ENCODE measurements at places on chromosomes 4 and X.
A peak's percentile ranks its signal among the peaks of the same experiment; 100 is the strongest.

DNA sequence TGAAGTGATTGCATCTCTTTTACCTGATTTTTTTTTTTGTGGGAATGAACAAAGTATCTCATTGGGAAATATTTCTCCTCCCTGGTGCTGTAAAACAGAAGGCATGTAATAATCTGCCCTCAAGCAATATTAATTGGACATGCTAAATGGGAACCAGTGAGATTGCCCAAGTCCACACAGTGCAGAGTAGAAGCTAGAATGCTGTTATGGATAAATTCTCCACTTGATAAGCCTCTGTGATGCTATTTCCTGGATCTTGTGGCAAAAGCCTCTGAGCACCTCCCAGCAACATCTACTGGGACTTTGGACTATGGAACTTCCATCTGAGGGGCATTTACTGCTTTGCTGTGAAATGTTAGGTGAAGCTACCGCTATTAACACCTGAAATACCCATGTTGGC lies 46.9 kb upstream of the YTHDC1 start:
- DNase-seq: no peak

- DNase-seq: no peak
Measured at GRCh38 chr4:82421796-82422560, 8.3 kb downstream of the HNRNPDL start.

DNA sequence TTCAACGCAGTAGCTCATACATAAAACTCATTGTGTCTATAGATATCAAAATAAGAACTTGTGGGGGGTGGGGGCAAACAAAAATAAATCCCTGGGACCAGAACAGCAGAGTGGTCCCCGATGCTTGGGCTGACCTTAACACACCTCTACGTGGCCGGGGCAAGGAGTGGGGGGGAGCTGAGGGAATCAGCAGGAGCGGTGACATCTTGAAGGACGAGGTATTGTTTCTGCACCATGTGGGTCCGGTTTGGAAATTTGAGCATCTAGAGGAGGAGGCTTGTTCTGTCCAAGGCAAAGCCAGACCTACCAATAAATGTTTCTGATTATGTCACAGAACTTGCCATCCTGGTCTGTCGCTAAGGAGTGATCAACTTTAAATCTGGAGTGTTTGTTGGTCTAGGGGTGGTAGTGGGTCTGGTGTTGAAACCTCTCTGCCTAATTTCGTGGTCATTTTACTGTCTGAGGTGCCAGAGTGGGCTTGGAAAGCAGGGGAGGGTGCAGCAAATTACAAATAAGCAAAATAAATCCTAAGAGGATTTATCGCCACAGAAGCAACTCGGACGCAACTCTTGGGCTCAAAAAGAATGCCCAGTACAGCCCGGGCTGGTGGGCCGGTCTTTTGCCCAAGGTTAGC lies 774 bp upstream of the RAPGEF2 start:
- DNase-seq: no peak

DNA sequence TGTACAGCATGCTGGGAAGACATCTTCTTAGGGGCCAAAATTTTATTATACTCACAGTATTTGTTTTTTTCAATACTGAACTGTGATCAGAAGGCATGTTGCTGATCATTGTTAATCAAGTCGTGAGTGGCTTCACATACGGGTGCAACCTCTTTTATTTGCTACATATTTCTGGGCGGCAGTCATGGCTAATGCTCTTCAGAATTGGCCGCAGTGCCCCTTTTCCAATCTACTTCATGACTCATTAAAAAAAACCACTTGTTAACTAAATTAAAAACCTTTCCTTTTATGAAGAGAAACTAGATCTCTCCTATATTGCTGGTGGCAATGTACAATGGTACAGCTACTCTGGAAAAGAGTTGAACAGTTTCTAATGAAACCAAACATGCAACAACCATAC lies 101.5 kb upstream of the C1GALT1C1 start:
- DNase-seq: no peak

- peak; percentile 30 for DNase-seq
Measured at GRCh38 chr4:158255727-158256324, 45.5 kb downstream of the TMEM144 start.

- peak; percentile 46 for DNase-seq
Measured at GRCh38 chrX:152915541-152916241, 17.8 kb downstream of the ZNF185 start.

DNA sequence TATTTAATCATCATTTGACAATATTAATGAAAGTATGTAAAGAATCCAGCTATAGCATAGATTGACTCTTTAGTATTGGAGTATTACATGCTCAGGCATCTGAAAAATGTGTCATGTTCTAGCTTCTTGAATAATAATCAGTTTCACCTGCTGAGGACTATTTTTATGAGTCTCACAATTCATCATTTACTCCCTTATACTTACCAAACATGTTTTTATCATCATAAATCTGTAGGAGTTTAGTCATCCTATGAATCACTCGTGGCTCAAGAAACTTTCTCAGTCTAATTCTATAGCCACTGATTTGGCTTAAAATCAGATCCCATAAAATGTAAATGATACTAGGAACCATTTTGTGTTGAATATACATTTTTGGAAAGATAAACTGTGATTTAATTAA lies 1616.1 kb downstream of the C4orf33 start:
- peak; percentile 79 for DNase-seq
